ENCODE measurements at places on chromosomes 4 and X.

- DNase-seq = no peak
Measured at GRCh38 chr4:51918251-51918650, 75.3 kb downstream of the DCUN1D4 start.

GRCh38 chr4:25059791-25060190 is 29.0 kb upstream of the LGI2 start:
- no peak for DNase-seq

DNA sequence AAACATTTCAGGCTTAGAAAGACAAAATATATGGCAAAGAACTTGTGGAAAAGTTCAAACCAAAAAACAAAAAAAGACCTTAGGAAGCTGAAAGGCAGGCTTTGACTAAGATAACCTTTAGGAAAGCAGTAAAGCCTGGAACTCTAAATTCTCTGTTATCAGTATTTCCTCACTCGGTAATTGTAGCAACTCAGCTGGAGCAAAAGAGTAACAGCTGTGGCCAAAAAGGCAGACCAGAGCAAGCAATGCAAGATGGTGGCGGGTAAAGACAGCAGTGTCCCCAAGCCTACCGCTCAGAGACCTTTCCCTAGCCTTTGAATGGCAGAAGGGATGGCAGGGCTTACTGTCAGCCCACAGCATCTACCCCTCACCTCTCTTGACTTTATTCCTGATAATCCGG is 63.1 kb upstream of the KLHL13 start:
- DNase-seq = no peak

- DNase-seq = no peak
Measured at GRCh38 chr4:154779362-154779947, 1.6 kb upstream of the RBM46 start.

DNA sequence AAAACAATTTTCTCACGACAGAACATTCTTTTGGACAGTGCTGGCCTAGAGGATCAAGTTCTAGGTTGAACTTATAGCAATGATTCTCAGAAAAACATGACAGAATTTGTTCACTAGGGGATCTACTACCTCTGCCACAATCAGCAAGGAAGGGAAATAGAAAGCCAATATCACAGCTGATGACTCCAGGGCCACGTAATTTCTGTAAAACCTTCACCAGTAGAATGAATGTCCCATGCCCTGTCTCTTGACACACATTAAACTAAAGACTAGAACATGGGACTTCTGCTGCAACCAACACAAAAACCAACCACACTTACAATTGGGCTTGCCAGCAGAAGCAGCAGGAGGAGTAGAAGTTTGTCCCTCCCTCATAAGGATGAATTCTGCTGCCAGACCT is 86.0 kb upstream of the NPFFR2 start:
- DNase-seq = no peak

DNA sequence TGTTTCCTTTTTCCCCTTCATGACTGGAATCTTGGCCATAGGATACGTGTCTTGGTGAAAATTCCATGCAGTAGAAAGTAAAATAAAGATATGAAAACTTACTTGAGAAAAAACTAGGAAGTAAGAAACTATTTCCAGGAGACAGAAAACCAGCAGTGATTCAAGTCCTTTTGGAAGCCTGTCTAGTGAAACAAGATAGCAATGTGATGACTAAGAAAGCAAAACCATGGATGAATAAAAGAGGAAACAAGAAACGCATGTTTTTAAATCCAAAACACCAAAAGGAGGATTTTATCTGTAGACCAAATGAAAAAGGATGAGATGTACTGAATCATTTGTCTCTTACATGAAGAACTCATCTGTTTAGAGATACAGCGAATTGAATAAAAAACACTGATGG is 1430.0 kb downstream of the ARAP2 start:
- DNase-seq = no peak

DNA sequence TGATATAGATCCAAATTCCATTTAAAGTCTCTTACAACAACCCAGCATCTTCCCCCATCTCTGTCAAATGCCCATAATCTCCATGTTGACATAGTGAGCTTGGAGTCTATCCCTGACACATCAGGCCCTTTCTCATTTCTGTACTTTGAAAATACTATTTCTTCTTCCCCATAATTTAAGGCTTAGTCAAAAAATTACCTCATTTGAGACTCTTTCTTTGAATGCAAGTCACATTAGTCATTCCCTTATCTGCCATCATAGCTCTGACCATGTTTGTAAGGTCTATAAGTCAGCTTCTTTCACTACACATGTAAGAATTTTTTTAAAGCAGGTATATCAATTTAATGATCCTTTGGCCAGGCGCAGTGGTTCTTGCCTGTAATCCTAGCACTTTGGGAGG is 99.9 kb downstream of the DDX60 start:
- DNase-seq = no peak

GRCh38 chr4:21046141-21046540 is 345.9 kb downstream of the PACRGL start:
- DNase-seq = no peak

DNA sequence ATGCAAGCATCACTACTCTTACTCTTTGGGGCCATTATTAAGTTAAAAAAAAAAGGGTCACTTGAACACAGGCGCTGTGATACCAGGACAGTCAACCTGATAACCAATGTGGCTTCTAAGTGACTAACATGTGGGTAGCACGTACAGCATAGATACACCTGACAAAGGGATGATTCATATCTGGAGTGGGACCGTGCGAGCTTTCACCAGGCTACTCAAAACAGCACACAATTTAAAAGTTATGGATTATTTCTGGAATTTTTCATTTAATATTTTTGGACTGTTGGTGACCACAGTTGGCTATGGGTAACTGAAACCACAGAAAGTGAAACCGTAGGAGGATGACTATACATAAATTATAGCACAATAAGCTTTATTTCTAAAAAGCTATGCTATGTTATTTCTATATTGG is 113.8 kb upstream of the STIM2 start:
- no peak for DNase-seq

DNA sequence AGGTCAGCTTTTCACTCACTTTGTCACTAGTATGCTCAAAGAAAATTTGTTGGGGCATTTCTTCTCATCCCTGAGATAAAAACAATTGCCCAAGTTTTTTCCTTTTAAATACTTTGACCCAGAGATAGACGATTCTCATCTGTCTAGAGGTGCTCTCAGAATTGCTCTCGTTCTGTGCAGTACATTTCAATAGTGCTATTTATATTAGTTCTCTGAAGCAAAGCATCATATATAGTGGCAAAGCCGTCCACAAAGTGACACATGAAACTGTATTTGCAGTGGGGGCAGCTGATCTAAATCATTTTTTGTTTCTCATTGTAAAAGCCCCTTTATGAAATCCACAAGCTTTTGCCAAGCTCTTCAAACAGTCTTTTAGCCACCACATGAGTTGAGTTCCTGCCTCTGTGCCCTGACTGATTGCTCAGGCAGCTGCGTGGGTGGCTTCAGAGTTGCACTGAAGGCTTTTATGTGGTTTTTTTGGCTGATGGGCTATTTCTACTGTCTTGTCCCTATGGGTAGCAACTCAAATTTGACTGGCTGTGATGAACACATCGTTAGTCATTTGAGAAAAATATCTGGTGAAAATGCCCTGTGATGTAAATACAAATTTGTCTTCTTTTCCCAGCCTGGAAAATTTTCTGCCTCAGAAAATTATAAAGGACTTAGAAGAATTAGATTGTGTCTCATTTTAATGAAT is 119.1 kb upstream of the OTUD4 start:
- DNase-seq = peak; percentile 68

GRCh38 chr4:158129694-158130093 is 43.1 kb downstream of the GASK1B start:
- no peak for DNase-seq

DNA sequence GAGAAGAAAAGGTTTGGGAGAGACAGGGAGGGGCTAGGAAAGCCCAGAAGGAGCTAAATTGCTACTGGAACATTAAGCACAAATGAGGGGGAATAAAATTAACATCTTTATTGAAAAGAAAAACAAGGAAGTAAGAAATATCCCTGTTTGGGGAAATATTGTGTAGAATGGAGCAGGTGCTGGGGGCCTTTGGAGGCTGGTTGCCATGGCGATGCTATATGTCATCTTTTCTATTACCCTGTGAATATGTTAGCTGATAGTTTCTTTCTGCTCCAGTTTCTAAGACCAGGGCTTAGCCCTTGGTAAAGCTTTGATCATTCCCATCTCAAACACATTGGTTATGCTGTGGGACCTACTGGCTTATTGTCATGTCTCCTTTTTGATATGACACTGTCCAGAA is 28.7 kb downstream of the TMEM31 start:
- DNase-seq = no peak

- no peak for DNase-seq
Measured at GRCh38 chrX:133789829-133790228, 195.6 kb downstream of the GPC3 start.

DNA sequence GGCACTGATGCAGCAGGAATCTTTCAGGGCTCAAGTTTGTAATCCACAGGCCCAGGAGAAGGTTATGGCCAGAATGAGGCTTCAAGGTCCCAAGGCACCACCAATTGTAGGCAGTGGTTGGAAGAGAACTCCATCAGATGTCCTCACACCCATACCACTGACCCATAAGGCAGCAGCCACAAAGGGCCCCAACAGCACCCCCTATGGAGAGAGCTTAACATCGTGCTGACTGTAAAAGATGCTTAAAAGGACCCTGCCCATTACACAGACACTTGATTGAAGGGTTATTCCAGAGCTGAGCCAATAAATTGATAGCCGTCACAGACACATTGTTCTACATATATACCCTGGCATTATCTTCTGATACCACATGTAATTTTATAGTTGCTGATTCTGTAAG is 113.7 kb downstream of the SOWAHB start:
- DNase-seq = no peak

GRCh38 chrX:45329217-45329616 is 128.5 kb upstream of the DIPK2B start:
- DNase-seq = no peak

- DNase-seq = peak; percentile 51
Measured at GRCh38 chr4:2075987-2076907, 17.1 kb downstream of the NAT8L start.

- no peak for DNase-seq
Measured at GRCh38 chr4:182921608-182922007, 4.4 kb upstream of the DCTD start.

GRCh38 chr4:150826306-150826705 is 188.8 kb downstream of the LRBA start:
- DNase-seq = no peak

- no peak for DNase-seq
Measured at GRCh38 chr4:1326751-1327525, 20.1 kb upstream of the UVSSA start.

GRCh38 chr4:13535708-13536361 is 8.5 kb downstream of the NKX3-2 start:
- DNase-seq = no peak

DNA sequence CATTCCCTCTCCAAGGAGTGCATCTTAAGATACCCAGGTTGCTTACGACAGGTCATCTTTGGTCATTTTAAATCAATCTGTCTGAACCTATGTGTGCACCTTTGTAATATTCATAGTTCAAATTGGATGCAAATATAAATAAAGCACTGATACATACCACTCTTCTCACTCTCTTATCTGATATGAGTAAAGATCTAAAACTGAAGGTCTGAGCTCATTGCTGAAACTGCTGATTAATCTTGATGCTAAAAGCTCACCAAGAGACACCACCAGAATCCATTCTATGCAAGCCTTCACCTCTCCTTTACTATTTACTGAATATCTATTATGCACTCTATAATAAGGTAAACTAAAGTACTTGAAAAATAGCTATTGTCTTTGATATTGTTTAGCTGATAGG is 16.6 kb downstream of the HSD17B13 start:
- no peak for DNase-seq

DNA sequence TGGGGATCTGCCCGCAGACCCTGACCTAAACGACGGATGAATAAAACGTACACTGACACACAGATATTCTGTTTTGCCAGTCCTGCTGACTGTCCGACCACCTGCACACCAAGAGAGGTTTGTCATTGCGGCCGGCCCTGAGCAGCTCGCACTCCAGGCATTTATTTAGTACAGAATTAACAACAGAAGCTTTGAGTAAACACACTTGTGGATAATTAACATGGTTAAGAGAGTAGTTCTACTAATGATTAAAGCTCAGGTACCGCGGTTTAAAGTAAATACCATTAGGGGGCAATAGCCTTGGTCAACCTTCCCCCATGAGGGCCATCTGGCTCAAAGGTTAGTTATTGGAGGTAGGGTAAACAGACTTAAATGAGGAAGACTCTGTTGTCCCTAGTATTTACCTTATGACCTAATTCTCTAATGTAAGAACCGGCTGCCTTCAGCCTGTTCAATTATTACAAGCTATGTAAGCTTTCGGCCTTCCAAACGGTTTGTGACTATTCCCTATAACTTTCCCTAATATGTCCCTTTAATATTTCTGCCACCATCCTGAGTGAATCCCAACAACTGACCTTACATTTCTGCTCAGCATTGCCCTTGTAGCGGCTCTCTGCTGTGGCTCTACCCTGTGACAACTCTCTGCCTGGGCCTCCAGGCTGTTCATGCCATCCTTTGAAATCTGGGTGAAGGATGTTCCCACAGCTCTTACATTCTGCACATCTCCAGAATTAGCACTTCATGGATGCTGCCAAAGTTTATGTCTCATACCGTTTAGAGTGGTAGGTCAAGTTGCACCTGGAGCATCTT is 46.9 kb upstream of the SYTL5 start:
- no peak for DNase-seq

GRCh38 chr4:78669453-78669852 is 106.7 kb upstream of the BMP2K start:
- DNase-seq = no peak

DNA sequence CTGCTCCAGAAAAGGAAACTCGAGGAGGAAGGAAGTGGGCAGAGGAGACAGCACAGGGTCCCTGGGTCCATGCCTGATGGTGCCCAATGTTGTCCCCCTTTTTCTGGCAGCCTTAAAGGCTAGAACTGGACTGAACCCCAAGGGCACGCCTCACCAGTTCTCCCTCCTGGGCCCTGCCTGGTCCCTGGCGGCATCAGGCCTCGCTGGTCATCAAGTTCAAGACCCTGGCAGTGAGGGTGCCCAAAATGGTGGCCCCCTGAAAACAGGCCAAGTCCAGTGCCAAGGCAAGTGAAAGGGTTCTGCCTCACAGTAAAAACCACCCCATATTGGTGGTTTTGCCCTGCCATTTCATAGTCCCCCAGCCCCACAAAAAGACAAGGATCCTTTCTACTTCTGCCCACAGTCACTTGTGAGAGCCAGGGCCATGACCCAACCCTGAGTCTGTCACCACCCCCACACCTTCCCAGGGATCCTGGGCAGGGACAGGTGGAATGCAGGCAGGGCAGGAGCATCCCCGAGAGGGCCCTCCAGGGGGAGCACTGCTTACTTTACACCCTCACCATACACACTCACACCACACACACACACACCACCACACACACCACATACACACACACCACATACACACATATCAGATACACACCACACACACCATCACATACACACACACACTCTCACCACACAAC is 107.6 kb downstream of the DCTD start:
- no peak for DNase-seq

DNA sequence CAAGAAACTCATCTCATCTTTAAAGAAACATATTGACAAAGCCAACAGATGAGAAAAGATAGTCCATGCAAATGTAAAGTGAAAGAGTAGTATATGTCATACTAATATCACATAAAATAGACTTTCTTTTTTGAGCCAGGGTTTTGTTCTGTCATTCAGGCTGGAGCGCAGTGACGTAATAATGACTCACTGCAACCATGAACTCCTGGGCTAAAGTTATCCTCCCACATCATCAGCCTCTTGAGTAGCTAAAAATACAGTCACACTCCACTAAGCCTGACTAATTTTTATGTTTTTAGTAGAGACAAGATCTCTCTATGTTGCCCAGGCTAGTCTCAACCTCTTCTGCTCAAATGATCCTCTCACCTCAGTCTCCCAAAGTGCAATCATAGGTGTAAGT is 51.8 kb upstream of the TRAM1L1 start:
- DNase-seq = no peak

All from RWPE2 (cell line).